NCI-H460 (cell line): ENCODE measurements at places on chromosomes 5 and 9.
A peak's percentile ranks its signal among the peaks of the same experiment; 100 is the strongest.

DNA sequence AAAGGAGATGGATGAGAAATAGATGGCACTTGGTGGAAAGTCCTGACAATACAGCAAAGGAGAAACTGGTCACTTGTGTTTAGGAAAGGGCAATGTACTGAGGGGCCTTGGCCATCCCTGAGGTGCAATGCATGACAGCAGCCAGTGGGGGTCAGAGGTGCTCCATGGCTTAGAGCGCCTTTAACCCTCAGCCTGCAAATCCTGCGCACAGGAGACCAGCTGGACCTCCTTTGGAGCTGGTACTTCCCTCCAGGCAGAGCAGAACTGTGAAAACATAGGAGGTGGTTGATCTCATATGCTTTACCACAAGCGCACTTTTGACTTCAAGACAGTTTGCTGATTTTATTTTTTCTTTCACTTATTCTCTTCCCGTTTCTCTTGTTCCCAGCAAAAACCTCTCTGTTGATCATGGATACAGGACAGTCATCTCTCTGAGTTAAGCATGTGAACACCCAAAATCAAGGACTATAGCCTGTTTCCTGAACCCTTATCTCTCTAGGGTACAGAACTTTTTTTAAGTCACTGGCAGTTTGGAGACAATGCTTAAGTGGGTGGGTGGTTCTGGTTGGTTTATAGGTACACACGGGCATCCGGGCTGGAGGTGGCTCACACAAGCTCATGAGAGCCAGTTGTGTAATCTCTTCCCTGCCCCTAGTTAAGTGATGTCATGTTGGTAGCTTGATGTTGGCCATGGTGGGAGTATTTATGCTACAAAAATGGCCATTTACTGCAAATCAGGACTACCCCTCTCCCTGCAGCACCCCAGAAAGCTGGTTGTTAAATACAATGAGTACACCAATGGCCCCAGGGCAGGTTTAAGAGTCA is 37.6 kb upstream of the ANKRD55 start:
- DNase-seq = peak; percentile 76

DNA sequence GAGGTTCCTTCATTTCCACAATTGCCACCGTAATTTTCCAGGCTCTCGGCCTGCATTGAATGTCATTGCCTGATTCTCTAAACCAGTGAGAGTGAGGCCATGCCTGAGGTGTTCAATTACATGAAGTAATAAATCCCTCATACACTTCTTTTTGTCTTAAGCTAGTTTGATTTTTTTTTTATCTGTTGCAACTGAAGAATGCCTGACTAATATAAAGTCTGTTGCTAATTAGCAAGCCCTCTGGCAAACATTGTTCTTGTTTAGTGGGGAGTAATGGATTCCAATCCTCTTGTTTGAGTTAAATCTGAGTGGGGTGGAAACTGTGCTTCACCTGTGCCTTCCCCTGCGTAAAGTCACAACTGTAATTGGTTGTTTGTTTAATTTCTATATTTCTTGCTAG is 338.1 kb upstream of the ATP10B start:
- DNase-seq = no peak

- no peak for DNase-seq
Observed at GRCh38 chr5:154358516-154359220, 87.1 kb upstream of the SAP30L start.

DNA sequence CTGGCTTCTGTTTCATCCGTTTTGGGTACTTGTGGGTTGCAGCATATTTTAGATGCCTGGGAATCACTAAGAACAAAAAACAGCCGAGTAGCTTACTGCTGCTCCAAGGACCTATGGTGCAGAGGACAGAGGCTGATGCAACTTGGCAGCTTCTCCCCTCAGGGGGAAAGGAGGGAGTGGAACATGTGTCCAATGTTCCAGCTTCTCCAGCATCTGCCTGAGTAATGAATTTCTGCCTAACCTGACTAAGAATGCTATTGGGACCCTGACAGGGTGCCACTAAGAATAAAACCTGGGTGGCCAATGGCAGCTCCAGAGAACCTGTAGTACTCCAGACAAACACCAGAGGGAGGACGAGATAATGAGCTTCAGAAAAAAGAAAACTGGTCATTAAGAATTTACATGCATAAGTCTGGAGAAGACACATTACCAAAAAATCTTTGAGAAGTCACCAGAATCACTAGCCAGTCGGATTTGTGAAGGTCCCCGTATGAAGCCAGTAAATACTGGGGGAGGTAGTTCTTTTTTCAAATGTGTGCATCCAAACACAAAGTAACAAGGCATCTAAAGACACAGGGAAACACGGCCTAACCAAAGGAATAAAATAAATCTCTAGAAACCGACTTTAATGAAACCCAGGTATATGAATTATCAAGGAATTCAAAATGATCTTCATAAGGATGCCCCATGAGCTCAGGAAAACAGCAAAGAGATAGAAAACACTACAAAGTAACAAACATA is 293.5 kb downstream of the HINT1 start:
- DNase-seq = peak; percentile 30

GRCh38 chr5:169688106-169688505 is 51.0 kb downstream of the DOCK2 start:
- no peak for DNase-seq

DNA sequence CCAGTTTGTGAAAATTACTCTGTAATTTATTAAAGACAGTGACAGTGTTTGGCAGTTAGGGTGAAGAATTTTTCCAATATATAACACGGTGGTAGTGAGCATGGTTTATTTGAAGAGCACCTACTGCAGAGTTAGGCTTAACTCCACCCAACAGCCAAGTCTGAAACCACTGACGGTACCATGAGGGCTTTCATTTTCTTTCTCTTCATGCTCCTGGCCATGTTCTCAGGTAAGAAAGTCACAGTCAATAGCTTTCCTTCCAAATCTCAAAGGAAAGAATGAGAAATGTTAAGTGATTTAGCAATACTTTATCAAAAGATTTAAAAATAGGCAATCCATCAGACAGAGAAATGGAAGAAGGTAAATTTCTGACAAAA is at the start of gene MARCOL:
TSS of gene MARCOL (plus strand) at position 108 of the 377 bp plus-strand sequence. CDS start at position 181, 73 bp downstream.
- no peak for DNase-seq

DNA sequence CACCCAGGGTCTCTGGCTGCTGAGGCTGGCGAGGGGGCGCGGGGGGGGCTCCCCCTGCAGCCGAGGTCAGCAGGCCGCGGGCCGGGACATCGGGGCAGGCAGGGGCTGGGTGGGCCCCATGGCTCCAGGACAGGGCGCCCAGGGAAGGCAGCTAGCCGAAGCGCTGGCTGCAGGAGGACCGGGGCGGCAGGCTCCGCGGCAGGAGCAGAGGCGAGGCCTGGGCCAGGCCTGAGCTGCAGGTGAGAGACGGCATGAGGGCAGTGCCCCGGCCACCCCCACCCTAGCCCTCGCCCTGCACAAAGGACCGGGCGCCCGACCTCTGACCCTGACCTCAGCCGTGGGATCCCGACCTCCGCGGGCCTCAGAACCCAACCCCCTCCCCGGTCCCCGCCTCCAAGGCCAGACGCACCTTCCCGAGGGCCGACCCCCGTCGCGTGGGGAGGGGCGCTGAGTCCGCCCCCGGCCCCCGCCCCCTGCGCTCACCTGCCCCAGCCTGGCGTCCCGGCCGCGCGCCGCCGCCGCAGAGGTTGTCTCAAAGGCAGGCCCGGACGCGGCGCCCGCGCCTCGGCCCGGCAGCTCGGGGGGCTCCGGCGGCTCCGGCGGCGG is 431 bp downstream of the RNF208 start:
- DNase-seq = no peak

DNA sequence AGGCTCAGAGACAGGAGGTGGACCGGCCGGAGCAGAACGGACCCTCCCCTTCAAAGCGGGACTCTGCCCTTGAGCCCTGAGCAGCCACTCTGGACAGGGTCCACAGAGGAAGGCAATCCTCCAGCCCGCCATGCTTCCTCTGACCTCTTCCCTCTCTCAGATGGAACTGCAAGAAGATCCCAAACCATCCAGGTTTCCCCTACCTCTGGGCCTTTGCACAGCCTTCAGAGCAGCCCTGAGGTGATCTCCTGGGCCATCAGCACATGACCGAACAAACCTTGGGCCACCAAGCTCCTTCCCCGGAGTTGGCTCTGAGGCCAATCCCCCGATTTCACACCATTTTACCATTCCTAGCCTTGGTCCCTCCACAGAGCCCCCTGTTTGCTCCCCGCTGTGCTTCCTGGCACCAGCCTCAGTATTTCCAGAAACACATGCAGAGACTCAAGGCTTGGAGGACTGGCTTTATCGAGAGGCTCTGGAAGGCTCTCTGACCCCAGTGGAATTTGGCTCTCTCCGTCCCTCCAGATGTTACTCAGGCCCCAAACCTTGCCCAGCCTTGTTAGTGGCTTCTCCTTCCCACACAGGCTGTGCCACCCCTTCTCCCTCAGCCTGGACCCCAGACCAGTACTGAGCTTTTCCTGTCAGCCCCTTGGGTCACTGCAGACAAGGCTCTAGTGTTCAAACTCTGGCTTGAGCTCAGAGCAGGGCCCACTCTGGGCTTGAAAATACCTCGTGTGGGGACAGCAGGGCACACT is 48.6 kb upstream of the KCNMB1 start:
- no peak for DNase-seq

DNA sequence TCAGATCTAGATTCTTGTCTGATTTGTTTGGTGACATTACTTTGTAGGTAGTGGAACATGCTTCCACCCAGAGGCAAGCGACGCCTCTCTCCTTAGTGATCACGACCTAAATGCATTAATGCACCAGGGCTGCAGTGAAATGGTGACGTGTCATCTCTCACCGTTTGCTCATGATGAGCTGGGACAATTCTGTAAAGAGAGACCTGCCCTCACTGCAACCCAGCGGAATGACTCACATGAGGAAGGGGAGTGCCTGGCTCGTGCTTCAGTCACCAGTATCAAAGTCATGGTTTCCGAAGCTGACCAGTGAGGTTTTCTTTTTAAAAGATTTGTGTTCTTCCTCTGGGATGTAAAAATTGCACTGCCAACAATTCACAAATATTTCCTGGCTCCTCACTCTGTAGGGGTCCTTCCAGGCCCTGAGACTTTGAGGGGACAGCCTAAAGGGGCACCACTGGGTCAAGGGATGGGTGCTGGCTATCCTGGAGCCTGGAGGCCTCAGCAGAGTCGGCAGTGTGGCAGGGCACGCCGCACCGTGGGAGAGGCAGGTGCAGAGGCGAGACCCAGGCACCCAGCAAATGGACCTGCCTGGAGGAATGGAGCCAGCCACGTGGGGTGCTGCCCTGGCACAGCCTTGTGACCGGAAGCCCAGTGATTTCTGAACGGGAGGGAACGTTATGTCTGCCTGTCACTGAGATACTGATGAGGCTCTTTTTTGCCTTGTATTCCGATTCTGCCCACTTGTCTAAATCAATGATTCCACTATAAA is 17.3 kb downstream of the QSOX2 start:
- DNase-seq = peak; percentile 50

DNA sequence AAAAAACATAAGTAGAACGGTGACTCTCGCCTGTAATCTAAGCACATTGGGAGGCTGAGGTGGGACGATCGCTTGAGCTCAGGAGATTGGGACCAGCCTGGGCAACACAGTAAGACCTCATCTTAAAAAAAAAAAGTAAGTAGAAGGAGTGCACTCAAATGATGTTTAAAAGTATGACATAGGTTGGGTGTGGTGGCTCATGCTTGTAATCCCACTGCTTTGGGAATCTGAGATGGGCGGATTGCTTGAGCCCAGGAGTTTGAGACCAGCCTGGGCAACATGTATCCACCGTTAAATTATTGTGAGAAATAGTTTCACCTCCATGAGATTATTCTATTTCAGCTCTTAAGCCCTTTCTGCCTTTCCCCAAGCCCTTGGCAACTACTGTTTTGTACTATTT is 11.2 kb downstream of the DENND4C start:
- no peak for DNase-seq

- no peak for DNase-seq
Observed at GRCh38 chr9:7489036-7489435, 310.5 kb downstream of the DMAC1 start.

- DNase-seq = no peak
Observed at GRCh38 chr9:127545196-127546124, 66.6 kb upstream of the STXBP1 start.

DNA sequence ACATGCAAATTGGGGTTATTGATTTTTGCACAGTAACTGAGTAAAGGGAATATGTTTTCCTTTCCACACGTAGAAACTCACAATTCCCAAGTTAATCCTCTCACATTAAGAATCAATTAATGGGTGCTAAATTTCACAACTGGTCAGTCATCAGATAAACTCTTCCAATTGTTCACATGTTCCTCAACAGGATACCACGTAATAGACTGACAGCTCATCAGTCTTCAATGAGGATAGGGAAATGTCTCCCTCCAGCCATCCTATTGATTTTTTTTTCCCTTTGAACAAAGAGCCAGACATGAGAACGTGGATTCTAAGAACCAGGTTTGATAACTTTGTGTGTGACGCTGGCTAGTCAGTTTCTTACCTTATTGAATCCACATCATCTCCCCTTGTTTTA is 768 bp upstream of the CER1 start:
- no peak for DNase-seq

DNA sequence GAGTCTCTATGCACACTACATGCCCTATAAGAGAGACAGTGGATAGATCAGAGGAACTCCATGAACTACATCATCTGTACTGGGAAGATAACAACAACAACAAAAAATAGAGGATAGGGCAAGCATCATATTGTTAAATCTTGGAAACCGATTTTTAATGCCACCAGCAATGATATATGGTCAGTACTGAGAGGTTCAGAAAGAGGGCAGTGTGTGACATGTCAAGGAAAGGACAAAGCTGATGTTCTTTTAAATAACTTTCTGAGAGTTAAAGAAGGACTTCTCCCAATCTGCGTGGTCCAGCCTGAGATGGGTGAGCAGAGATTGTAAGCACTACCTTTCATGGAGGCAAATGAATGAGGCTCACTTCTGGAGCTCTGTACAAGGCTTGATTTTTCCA is 62.0 kb upstream of the PHF24 start:
- DNase-seq = no peak

DNA sequence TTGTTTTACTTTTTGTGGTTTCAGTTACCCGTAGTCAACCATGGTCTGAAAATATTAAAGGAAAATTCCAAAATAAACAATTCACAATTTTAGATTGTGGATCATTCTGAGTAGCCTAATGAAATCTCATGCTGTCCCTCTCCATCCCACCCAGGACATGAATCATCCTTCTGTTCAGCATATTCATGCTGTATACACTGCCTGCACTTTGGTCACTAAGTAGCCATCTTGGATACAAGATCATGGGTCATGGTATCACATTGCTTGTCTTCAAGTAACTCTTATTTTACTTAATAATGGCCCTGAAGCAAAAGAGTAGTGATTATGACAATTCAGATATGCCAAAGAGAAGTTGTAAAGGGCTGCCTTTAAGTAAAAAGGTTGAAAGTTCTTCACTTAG is 536.5 kb upstream of the ACO1 start:
- DNase-seq = no peak

GRCh38 chr9:79360387-79361347 is 211.1 kb upstream of the TLE4 start:
- DNase-seq = peak; percentile 18

DNA sequence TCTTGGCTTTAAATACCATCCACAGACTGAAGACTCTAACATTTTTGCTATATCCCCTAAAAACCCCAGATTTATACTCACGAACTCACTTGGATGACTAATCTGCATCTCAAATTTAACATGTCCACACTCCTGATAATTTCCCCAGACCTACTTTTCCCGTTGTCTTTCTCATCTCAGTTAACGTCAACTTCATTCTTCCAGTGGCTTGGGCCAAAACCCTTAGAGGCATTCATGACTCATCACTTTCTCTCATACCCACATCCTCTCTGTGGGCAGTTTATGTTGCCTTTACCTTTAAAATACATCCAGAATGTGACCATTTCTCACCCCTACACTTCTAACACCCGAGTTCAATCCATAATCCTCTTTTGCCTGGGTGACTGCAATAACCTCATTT is 96.7 kb downstream of the EDIL3 start:
- peak; percentile 81 for DNase-seq
